ENCODE measurements at places on chromosomes 12 and 14.
A peak's percentile ranks its signal among the peaks of the same experiment; 100 is the strongest.

DNA sequence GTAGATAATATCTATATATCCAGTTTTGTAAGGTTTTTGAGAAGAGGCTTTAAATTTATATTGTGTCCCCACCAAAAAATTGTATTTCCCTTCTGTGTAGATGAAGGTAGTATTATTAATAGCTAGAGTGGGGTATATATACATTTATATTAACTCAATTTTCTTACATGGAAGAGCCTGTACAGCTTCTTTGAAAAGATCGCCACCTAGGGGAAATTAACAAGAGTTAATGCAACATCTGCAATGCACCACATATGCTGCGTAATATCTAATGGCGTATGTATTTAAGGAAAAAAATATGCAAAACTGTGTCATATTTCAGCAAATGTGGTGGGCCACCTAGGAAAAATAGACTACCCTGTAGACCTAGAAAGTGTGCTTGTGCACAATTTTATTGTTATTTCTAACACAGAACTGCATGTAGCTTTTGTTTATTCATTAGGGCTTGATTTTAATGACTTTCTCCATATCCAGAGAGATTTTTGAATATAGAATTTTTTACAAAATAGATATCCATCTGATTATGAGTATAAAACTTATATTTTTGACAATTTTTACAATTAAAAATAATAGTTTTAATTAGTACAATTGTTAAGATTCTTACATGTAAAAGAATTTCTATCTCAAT is 14.0 kb downstream of the CCER1 start:
- no peak for DNase-seq

DNA sequence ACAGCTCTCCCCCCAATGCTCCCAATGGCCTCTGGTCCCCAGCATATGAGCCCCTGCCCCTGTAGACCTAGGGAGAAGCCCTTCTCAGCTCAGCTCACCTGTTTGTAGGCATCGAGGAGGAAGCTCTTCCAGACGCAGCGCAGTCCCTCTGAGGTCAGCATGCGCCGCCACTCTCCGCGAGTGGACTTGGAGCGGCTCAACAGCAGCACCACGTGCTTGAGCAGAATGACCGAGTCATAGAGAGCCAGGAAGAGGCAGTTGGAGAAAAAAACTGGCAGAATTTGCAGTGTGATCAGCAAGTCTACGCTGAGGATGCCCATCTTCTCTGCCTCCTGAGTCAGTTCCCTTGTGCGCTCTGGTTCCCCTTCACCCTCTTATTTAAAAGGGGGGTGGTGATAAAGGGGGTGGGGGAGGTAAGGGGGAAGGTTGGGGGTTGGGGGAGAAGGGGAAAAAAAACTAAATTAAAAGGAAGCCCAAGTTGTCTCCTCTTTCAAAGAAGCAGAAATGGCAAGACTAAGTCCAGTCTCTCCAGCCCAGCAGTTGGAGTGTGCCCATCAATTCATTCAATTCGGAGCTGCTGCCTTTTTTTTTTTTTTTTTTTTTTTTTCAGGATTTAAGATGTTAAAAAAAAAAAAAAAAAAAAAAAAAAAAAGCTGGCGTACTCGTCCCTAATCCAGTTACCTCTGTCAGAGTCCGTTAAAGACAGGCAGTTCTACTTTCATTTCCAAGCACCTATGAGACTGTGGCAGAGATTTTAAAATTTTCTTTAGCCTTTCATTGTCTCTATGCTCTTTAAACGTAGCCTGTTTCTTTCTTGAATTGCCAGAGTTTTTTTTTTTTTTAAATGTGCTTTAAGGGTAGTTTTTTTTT is at the start of gene DIO2:
TSS of gene DIO2 (minus strand) at position 352 of the 870 bp plus-strand sequence. CDS start at position 320, 32 bp downstream.
- no peak for DNase-seq

DNA sequence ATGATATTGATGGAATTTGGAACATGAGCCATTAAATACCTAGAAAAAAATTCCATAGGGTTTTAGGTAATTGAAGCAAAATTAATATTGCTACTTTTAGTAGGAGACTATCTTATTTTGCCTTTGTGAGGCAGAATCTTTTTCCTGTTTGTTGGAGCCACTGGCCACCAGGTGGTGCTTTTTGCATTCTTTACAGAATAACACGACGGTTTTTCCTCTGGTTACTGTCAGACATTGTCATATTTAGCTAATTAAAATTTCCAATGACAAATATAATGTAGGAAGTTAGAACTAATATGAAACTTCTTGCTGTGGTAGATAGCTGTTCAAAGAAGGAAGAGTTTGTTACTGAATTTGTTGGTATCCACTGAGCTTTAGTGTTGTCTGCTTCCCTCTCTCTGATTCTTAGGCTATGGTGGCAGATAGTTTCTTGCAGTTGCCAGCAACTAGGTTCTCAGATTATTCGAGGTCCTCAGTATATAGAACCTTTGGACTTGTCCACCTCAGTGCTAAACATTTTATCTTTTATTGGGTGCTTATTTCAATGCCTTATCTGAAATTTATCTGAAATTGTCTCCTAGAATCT is 25.7 kb downstream of the RAB21 start:
- no peak for DNase-seq

DNA sequence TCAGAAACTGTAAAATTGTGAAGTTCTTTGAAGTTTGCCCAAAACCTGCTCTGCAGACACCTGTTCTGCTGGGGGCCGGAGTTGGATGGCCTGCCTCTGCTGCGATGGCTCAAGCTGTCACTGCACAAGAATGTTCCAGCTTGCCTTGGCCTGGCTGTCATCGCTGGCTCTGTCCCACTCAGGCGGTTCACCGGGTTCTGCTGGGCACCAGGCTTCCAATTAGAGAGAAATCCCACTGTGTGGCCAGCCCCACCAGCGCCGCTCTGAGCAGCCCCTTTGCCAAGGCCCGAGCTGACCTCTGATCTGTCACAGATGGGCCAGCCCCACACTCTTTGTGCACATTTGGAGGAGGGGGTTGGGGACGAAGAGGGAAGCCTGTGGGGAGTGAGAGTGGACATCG is 71.7 kb upstream of the GPATCH2L start:
- DNase-seq = no peak

GRCh38 chr12:19148860-19149259 is 19.3 kb downstream of the PLEKHA5 start:
- no peak for DNase-seq

- DNase-seq = no peak
These were observed 44.1 kb upstream of the JDP2 start for GRCh38 chr14:75383721-75384120.

GRCh38 chr14:66022526-66022925 is 463.6 kb upstream of the CCDC196 start:
- DNase-seq = no peak

- DNase-seq = no peak
These were observed 74.4 kb downstream of the WDR20 start for GRCh38 chr14:102213984-102214658.

- no peak for DNase-seq
These were observed 215.5 kb downstream of the C12orf50 start for GRCh38 chr12:87813476-87814234.

GRCh38 chr12:50934981-50935807 is 17.1 kb upstream of the HIGD1C start:
- no peak for DNase-seq

DNA sequence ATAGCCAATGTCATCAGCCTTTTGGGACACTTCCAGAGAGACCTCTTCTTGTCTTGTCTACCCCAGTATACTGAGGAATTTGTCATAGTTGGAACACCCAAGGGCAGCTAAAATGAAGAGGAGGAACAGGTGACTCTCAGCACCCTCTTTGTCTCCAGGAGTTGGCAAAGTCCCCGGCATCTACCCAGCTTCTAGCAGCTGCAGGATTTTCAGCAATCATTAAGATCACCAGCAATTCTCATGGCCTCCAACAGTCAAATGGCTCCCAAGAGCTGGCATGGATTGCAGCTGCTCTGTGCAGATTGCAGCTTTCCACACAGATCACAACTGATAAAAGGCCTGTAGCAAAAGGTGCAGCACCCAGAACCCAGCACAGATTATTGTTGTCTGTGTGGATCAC is 32.9 kb downstream of the RERGL start:
- DNase-seq = no peak

GRCh38 chr14:37597538-37597913 is 2.1 kb downstream of the TTC6 start:
- peak; percentile 62 for DNase-seq

DNA sequence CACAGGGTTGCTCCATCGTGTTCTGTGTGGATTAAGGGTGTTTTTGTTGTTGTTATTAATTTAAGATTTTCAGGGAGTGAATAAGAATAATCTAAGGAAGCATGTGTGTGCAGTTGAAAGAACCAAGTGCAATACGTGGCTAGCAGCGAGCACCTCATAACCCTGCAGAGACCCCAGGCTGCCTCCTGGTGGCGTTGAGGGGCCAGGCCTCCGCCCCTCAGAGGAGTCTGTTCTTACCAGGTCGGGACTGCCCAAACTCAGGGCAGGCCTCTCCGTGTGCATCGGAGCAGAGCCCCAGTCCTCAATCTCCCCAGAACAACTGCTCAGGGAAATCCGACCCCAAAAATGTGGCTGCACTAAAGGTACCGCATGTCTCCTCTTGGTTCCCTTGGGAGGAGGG is 36.8 kb downstream of the IL31 start:
- no peak for DNase-seq

GRCh38 chr14:96434040-96434439 is 42.1 kb downstream of the AK7 start:
- DNase-seq = no peak

DNA sequence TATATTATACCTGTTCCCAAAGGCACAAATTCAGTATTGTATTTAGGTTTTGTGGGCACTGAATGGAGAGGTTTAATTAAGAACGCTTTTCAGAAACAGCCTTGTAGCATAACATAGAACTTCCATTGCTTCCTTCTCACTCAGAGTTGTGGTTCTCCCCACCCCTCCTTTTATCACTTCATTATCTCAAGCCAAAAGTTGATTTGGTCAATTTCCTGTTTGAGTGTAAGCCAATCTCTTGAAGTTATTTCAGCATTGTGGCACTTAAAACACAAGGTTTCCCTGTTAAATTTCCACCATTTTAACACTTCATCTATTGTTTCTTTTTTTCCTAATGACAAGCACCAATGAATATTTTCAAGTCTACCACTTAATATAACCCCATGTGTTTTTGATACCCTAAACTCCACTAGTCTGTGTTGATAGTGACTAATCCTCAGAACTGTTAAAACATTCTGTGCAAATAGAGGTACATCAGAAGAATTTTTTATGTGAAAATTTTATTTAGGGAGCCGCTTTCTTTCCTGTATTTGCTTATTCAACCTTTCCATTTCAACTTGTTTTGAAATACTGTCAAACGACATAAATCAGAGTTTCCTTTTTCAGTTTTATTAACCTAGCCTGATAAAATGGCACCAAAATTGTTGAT is 340.1 kb downstream of the BCAT1 start:
- DNase-seq = no peak

DNA sequence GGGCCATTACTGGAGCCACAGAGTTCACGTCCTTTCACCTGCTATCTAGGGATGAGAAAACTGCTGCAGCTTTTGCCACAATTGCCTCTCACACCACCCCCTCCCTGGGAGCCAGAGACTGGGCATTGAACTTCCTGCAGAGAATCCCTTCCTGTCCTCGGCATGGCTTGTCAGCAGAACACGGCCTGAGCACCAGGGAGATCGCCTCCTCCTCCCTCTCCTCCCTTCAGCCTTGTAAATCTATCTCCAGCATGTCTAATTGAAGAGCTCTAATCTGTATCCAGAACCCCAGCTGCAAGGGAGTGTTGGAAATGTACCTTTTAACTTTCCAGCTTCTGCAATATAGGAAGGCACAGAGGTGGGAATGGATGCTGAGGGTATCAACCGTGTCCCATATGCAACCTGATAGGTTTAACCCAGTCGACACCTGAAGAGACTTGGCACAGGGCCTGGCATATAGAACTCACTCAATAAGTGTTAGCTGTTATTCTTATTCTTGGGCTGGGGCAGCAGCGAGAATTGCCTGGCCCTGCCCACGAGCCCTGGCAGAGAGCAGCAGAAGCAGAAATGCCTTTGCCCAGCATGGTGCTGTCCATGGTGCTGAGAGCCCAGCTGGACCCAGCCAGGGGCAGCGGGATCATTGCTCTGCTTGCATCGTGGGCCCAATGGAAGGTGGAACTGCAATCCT is 26.8 kb downstream of the TMEM63C start:
- DNase-seq = peak; percentile 43

DNA sequence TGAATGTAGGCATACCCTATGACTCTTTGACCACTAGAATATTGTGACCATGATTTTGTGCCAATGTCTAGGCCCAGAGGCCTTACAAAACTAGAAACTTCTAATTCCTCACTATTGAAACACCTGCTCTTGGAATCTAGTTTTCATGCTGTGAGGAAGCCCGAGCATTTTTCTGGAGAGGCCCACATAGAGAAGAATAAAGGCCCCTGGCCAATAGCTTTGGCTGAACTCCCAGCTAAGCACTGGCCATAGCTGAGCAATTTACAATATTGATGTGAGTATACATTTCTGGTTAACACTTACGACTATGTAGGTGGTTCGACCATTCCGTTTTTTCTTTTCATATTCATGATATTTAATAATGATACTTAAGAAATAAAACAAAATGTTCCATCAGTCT is 190.3 kb downstream of the KCNH5 start:
- no peak for DNase-seq

All from left colon (tissue), 2 donors.